C1 segment of cervical spinal cord (tissue), 14 donors: ENCODE measurements at places on chromosomes 7 and 10.

- DNase-seq = no peak
Measured at GRCh38 chr7:100570954-100571828, 2.5 kb downstream of the SAP25 start.

DNA sequence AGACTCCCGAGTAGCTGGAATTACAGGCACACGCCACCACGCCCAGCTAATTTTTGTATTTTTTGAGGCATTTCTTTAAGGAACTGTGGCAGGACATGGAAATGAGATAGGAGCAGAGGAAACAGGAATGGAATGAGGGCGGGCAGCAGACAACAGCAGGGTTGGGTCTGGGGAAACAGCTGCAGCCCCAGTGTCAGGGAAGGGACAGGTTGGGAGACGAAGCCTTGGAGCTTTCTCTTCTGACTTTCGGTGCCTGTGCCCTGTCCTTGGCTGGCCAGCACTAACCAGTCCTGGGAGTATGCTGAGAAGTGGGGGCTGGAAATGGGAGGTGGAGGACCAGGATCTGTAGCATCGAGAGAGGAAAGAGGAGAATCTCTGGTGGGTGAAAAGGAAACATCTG, 47.4 kb downstream of the ATOH7 start:
- no peak for DNase-seq

DNA sequence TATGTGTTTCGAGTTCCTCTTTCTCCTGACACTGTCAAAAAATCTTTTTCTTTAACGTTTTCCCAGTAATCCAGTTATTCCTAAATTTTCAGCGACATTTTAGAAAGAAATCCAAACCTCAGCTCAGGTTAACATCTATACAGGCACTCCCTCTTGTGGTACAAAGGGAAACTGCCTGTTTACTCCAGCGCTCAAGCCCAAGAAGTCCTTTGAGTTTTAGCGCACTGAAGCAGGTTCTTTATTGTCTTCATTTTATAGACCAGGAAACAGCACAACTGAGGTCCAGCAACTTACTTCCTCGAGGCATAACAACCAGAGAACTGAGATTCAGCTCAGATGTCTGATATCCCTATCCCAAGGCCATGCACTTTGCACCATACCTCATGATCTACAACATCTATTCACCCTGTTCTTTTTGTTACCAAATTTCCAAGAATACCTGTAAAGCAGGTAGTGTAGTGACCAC, 287.2 kb upstream of the MKLN1 start:
- DNase-seq = peak; percentile 14

GRCh38 chr10:132439424-132440163, 42.6 kb downstream of the PWWP2B start:
- no peak for DNase-seq

GRCh38 chr10:99944860-99945259, 64.9 kb downstream of the DNMBP start:
- no peak for DNase-seq

DNA sequence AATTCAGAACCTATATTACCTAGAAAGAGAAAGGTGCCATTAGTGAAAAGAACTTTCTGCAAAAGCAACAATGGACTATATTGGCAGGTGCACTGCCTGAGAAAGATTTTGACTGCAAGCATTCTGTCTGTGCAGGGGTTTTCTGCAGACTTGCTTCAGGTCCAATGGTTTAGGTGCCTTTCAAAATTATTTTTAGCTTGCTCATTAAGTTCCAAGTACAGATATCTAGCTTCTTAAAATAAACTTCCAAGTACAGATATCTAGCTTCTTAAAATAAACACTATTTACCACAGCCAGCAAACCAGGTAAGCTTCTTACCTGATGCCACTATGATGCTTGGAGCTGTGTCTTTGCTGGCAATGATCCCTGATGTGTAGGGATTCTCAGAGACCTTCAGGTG, 485.2 kb downstream of the SORCS1 start:
- no peak for DNase-seq

DNA sequence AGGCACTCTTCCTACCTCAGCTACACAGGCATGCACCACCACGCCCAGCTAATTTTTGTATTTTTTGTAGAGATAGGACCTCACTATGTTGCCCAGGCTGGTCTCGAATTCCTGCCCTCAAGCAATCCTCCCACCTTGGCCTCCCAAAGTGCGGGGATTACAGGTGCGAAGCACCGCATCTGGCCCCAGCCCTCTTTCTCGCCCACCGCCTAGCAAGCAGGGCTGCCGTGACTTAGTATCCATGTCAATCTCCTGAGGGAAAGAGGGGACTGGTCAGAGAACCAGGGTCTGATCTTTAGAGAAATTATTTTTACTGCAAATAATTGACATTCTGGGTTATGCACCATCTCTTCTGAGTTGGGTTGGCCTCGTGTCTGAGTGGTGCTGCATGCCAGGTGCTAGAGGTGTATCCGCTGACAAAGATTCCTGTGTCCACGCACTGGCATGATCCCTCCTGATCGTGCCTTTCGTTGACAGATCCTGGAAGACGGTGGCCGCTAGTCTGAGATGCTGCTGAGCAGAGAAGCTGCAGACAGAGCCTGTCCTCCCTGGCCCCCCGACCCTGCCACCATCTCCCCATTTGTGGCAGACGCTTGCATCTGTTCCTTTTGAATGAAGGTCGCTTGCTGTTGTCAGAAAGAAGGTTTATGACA, 22.7 kb downstream of the WIPI2 start:
- no peak for DNase-seq

- DNase-seq = no peak
Measured at GRCh38 chr7:45917064-45917463, 4.0 kb downstream of the IGFBP3 start.

GRCh38 chr10:98383869-98384268, 31.1 kb downstream of the PYROXD2 start:
- DNase-seq = no peak

DNA sequence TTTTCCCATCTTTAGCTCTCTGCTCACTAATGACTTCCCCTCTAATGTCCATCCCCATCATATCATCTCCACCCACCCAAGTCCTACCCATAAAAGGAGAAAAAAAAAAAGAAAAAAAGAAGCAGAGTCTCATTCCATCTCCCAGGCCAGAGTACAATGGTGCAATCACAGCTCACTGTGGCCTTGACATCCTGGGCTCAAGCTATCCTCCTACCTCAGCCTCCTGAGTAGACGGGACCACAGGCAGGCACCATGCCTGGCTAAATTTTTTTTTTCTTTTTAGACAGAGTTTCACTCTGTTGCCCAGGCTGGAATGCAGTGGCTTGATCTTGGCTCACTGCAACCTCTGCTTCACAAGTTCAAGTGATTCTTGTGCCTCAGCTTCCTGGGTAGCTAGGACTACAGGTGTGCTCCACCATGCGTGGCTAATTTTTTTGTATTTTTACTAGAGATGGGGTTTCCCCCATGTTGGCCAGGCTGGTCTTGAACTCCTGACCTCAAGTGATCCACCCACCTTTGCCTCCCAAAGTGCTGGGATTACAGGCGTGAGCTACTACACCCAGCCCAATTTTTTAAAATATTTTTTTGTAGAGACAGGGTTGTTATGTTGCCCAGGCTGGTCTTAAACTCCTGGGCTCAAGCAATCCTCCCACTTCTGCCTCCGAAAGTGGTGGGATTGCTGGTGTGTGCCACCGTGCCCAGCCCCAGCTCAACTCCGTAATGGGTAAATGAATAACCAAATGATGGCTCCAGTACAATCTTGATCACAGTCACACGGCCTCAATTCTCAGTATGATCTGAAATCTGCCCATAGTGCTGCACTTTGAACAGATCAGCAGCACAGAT, 24.6 kb upstream of the SGMS1 start:
- no peak for DNase-seq

DNA sequence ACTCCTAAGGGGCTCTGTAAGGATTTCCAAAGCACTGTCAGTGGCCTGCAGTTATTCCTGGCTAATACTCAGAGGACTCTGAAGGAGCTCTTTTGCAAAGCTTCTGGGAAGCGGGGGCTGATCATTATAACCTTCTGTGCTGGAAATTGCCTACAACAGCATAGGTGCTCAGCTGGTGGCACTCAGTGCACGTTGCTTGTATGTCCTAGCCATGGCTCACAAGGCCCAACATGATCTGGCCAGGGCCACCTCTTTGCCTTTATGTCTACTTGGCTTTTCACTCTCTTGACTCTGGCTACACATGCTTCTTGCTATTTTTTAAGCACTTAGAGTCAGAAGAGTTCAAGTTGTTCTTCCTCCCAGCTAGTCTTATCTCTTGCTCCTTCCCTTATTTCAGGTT, 17.5 kb downstream of the LAMB4 start:
- no peak for DNase-seq

GRCh38 chr7:143242306-143242705, 20.5 kb downstream of the TAS2R40 start:
- no peak for DNase-seq

DNA sequence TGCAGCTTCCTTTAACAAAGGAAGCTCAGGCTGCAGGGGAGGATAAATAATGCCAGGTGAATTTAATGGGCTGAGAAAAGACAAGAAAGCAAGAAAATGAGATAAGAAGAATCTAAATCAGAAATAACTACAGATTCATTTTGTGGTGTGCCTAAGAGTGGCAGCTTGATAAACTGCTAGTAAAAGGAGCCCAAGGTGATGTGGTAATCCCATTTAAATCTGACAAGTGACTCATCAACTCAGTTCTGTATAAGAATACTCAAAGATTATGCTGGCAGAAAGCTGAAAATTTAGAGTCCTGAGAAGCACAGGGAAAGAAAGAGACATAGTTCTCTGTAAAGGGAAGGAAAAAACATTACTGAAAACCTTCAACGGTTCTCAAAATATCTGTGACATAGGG, 109.4 kb upstream of the PDE1C start:
- DNase-seq = no peak

GRCh38 chr10:94104316-94105000, 110.7 kb downstream of the PLCE1 start:
- DNase-seq = no peak

GRCh38 chr10:76915316-76915715, 722.3 kb downstream of the KCNMA1 start:
- no peak for DNase-seq

DNA sequence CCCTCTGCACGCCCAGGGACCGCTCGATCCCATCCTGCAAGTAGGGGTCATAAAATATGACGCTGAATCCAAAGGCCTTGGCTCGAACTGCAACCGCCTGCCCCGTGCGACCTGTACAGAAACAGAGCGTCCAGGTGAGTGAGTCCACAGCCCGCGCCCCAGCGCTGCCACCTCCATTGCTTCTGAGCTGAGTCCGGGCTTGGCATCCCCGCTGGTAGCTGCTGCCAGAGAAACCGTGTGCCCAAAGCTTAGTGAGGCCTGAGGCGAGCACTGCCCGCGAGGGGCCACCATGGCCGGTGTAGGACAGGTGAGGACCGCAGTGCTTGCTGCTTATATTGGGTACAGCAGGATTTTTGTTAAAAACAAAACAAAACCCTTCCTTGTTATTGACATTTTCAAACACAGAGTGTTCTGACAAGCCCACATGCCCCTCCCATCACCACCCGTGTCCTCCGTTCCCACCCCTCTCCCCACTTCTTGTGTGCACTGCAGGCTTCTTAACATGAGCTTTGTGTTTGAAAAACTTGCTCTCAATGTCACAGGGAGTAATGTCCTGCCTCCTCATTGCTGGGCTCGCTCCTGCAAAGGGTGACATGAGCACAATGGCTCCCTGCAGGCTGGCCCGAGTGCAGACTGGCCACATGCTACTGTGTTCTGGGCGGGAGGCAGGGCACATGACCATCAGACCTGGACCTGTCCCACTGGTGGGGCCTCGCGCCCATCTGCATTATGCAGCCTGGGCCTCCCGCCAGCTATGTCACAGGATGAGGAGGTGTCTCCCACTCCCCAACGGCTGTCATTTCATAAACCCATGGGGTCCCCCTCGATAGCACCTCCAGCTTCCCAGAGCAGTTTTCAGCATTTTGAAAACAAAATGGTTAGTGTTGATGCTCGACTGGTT, 52.9 kb downstream of the ZRANB1 start:
- DNase-seq = peak; percentile 69

DNA sequence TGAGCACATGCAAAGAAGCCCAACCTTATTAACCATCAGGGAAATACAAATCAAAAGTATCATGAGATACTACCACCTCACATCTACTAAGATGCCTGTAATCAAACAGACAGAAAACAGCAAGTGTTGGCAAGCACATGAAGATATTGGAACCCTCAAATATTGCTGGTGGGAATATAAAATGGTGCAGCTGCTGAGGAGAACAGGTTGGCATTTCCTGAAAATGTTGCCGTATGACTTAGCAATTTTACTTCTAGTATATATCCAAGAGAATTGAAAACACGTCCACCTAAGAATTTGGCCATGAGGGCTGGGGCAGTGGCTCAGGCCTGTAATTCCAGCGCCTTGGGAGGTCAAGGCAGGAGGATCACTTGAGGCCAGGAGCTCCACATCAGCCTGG, 39.4 kb upstream of the TNRC18 start:
- DNase-seq = no peak
